Gastrocnemius medialis (tissue), 4 donors: ENCODE measurements at places on chromosomes 6 and 20. TPM values are rescaled to one million over a fixed set of nuclear protein-coding genes. Genes with fewer than 3 reads are reported as not detected.

AHI1 gene
- 16.8 TPM for total RNA-seq

C6orf58 gene
- total RNA-seq = not detected

MOG gene
- total RNA-seq = not detected

CD24 gene
- total RNA-seq = 1.1 TPM
